ENCODE measurements at places on chromosomes 1 and 21.

- DNase-seq, result no peak
Observed at GRCh38 chr21:20856926-20857325, 141.3 kb upstream of the NCAM2 start.

DNA sequence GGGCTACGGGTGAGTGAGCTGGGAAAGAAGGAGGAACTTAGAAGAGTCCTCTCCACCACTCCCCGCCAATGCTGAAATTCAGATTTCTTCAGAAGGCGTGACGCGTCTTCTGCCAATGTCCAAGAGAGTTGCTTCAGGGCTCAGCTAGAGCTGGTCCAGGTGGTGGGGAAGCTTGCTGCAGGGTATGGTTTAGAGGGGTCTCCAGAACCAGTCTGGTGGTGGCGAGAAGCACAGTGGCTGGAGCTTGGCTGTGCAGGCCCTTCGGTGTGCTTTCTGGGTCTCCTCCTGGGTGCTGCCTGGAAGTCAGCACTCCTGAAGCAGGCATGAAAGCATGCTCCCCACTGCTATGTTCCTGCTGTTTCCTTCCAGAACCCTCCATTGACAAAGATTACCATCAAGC lies 387.2 kb downstream of the PTPRU start:
- no peak for DNase-seq

DNA sequence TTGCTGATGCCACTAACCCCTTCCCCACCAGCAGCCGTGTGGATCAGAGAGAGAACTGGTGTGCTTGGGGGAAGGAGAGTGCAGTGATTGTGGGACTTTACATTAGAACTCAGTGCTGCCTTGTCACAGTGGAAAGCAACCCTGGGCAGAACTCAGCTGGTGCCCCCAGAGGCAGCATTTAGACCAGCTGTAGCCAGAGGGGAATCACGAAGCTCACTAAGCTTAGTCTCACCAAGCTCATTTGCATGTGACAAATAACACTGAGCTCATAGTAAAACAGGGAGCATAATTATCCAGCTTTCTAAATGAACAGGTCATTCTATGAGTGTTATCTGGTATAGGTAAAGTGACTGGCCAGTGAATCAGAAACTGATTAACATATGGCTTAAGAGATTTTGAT lies 9.8 kb upstream of the SMAP2 start:
- DNase-seq, result no peak

DNA sequence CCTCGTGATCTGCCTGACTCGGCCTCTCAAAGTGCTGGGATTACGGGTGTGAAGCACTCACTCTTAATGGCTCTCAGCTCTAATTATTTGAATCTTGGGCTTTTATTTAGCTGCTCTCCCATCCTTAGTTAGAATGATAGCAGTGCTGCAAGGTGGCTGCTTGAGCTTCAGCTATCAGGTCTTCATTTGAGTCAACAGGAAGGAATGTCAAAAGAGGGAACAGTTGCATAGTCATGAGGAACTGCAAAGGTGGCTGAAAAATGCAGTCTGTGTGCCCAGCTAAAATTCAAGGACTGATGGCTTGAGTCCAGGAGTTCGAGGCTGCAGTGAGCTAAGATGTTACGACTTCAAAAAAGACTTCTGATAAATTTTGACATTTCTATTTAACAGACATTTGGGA lies 55.6 kb downstream of the UCK2 start:
- no peak for DNase-seq

- DNase-seq, result no peak
Observed at GRCh38 chr1:1058088-1058905, 15.8 kb downstream of the RNF223 start.

GRCh38 chr1:151165281-151165737 lies 393 bp downstream of the LYSMD1 start:
- peak; percentile 71 for DNase-seq

GRCh38 chr1:191595170-191595569 lies 563.1 kb upstream of the RGS18 start:
- no peak for DNase-seq

DNA sequence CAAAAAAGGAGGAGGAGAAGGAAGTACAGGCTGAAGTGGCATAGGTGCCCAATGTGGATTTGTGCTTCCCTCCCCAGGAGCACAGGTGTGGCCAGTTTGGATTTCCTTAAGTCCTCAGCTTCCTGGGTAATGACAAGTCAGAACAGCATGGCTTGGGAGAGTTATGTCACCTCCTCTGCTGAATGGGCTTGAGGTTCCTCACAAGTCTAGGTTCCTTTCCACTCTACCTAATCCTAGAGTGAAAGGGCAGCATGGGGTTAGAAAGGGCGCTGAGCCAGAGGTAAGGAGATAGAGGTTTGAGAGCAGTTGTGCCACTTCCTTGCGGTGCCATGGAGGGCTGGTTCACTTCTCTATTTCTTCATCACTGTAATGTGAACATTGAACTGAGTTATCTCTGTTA lies 35.5 kb upstream of the IL20 start:
- DNase-seq, result no peak

- DNase-seq, result no peak
Observed at GRCh38 chr1:229482511-229482910, 25.6 kb downstream of the NUP133 start.

GRCh38 chr1:67955591-67955990 lies 94.8 kb downstream of the DIRAS3 start:
- DNase-seq, result no peak

GRCh38 chr1:208008534-208008933 lies 97.6 kb upstream of the CD34 start:
- DNase-seq, result no peak

DNA sequence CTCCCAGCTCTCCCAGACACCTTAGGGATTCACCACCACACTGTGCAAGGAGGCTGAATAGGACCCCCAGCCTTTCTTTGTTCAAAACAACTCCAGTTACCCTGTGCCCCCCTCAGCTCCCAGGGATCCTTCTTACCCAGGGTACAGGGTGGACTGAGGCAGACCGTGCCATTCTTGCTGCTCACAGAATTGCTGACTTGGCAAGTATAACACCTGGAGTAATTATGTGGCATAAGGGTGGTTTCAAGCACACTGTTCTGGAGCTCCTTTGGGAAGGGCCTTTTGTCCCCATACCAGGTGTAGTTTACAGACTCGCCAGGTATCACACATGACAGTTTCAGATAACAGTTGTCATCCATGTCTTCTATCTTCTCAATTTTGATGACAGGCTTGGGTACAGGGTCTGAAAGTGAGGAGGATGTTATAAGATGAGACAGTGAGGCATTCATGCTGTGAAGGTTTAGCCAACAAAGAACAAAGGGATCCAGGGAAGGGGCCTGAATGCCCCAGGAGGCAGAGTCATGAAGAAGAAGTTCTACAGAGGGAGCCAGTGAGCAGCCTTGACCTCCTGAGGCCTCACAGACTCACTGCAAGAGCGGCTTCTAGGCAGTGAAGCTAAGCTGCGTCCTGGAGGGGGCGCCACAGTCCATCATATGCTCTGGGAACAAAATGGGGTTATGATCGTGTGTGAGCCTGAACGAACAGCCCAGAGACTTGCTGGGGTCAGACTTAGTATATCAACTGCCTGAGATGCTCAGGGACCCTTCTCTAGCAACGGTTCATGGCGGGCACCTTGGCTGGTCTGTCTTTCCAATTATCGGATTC lies 30.3 kb downstream of the CD48 start:
- peak; percentile 61 for DNase-seq

- no peak for DNase-seq
Observed at GRCh38 chr21:36540700-36541099, 60.8 kb upstream of the CLDN14 start.

GRCh38 chr1:92359986-92360385 lies 61.1 kb downstream of the RPAP2 start:
- DNase-seq, result no peak

- DNase-seq, result peak; percentile 57
Observed at GRCh38 chr1:13583595-13583965, at the start of gene PDPN. TSS of gene PDPN (plus strand) at chr1:13583832. CDS start at chr1:13584034, 202 bp downstream.

GRCh38 chr1:190957565-190957964 lies 479.9 kb upstream of the BRINP3 start:
- no peak for DNase-seq

DNA sequence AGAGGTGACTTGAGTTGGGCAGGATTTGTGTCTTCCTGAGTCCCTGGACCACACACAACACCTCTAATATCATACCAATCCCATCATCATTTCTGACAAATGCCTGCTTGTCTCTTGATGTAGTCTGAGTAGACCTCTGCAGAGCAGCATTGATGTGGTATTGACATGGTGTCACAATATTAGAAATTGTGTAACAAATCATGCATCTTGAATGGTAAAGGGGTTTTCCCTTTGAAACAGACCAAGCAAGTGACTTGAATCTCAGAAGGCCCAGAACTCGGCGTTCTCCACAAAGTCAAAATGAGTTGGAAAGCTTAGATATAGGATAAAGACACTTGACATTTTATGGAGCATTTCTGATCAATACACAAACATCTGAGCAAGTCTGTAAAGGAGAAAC lies 72.7 kb upstream of the KIRREL1 start:
- DNase-seq, result no peak

- peak; percentile 63 for DNase-seq
Observed at GRCh38 chr1:78068681-78069283, 23.0 kb downstream of the GIPC2 start.

DNA sequence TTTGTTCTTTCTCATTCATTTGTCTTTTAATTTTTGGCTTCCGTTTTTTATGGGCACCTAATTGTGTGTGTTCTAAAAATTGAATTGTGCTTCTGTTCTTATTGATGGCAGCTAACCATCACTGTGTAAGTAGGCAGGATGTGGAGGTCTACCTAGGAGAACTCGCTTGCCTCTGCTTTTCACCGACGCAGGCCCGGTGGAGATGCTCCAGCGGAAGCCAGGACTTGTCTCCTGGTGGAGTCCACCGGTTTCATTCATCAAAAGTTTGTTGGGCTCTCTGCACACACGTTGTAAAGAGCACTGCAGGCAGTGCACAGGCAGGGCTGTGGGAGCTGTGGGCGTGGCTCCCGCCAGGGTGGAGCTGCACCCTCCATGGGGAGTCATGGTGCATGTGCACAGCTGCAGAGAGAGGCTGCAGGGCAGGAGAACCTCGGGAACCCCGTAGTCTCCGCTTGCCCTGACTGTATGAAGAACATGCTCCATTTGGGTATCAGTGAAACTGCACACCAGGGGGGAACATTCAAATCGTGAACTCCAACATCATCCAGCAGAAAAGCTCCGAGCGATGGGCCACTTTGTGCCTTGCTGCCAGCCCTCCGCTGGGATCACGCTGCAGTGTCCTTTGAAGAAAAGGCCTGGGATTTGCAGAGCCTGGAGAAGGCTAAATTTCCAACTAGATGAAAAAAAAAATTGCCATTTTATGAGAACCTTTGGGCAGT lies 6.0 kb upstream of the C1orf174 start:
- DNase-seq, result no peak

GRCh38 chr1:53188099-53188498 lies 8.5 kb upstream of the CPT2 start:
- DNase-seq, result no peak

DNA sequence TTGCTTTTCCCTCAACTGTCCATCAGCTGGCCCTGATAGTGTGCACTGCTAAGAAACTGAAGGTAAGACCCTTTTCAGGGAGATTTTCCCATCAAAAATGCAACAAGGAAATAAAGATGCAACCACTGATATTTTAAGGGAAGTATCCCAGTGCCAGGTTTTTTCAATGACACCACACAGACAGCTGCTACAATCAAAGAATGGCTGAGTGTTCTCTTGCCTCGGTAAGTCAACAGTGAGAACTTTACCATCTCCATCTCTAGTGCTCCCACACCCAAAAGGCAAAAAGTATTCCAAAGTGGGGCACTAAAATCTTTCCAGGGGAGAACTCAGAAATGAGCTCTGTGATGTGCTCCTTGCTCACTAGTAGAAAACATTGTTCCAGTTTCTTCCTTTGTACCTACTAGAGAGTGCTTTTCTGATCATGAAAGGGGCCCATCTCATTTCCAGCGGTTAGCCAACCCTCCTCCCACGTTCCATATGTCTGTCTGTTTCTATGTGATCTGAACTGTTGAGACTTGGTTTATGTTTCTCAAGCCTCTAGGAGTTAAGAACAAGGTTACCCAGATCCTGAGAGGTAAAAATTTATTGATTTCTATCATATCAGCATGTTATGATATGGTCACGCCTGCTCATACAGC lies 67.6 kb upstream of the NEK2 start:
- DNase-seq, result no peak

DNA sequence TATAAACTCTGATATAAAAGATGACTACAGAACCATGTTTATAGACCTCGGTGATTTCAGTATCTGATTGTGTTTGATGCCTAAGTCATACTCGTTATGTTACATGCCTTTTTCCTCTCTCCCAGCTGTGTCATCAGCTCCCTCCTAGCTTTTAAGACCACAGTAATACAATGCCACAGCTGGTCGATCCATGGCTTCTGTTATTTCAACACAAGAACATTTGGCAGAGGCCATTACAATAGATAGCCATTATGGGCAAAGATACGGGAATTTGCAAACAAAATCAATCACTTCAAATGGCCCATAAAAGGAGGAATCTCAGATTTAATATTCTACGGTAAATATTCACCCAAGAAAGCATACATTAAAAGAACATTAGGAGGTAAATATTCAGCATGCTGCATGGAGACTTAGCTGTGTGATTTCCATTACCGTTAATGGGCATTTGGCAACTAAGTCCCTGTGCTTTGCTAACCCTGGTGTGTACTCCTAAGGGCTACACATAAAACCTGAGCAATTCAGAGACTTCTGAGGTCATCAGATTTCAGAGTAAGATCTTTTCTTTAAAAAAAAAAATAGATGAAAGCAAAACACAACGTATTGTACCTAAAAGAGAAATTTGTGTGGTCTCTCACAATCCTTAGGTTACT lies 153.4 kb downstream of the PIGK start:
- no peak for DNase-seq

- DNase-seq, result no peak
Observed at GRCh38 chr1:165240492-165240891, 116.0 kb downstream of the LMX1A start.

GRCh38 chr21:24590261-24590660 lies 1017.0 kb downstream of the MRPL39 start:
- no peak for DNase-seq

Measured in heart left ventricle (tissue), 16 donors.